ENCODE measurements at places on chromosomes 3 and 15.

DNA sequence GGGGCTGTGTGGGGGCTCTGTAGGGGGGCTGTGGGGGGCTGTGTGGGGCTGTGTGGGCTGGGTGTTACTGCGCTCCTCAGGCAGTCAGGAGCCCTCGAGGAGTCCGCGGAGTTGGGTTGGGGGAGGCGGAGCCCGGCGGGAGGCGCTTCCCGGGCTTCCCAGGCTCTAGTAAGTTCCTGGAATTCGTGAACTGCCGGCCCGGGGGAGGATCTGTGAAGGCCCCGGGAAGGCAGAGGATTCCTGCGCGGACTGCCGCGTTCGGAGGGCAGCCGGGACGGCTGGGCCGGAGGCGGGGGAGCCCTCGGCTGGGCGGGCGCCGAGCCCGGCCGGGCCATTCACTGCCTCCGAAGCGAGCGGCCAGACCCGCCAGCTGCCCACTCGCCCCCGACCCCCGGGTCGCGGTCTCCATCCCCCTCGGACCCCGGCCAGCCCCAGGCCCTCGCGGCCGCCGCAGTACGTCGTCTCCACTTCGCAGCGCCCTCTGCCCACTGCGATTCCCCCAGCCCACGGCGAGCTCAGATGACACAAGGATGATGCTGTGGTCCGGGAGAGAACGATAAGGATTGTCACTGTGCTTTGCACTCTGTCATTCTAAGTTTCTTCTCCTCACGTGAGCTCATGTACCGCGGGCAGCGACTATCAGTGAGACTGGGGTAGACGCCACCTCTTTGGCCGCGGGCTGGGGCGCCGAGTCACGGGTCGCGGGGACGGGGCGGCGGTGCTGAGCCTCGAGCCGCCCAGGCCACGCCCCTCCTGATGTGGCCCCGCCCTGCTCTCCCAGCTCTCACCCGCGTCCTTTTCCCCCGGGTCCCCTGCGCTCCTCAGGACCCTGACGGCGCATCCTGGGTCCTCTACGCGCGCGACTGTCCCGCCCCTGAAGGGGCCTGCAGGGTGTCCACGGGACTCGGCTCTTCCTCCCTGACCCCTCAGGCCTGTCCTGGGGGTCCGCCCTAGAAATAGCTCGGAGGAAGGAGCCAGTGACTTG, 65.3 kb downstream of the KLF13 start:
- no peak for DNase-seq

- DNase-seq = no peak
Observed at GRCh38 chr15:32861174-32861573, 143.4 kb downstream of the GREM1 start.

GRCh38 chr3:147355084-147355752, 51.1 kb downstream of the ZIC4 start:
- no peak for DNase-seq

GRCh38 chr3:34844323-34844620, 795.1 kb upstream of the ARPP21 start:
- no peak for DNase-seq

DNA sequence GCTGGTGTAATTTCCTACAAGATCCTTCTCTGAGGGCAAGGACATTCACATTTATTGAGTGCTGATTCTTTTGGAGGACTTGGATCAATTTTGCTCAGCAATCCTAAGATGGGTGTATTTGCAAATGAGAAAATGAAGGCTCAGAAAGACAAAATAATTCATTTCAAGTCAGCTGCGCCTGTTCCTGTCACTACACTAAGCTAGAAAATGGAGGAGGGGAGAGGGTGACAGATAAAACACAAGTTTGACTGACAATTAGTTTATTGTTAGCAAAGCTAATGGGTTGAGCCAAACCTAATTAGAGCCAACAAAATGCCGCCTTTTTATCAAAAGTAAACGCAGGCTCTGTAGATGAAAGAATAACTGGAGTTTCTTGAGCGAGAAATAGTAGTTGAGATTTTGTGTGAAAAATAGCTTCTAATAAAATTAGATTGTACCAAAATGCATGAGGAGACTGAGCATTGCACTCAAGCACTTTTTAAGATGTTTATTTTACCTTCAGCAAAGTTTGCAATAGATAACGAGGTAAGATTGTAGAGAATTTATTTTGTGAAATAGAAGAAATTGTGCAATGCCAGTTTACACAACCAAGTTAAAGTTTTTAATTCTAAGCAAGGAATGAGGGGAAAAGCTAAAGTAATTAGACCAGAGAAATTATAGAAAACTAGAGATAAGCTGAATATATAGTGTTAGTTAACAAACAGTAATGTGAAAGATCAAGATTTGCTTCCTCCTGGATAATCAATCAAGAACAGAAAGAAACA, 39.6 kb upstream of the SECISBP2L start:
- DNase-seq = no peak

- DNase-seq = no peak
Observed at GRCh38 chr15:67101911-67102598, 36.7 kb downstream of the SMAD3 start.
